HCEC 1CT (cell line): ENCODE measurements at places on chromosomes 7 and 10.

- DNase-seq, result no peak
These were observed 2.0 kb downstream of the ANLN start for GRCh38 chr7:36391436-36392198.

GRCh38 chr10:98365406-98366061 is 49.4 kb downstream of the PYROXD2 start:
- DNase-seq, result no peak

- DNase-seq, result no peak
These were observed 316.4 kb downstream of the DNAJB6 start for GRCh38 chr7:157652954-157653826.

- no peak for DNase-seq
These were observed 85.3 kb upstream of the PPP2R2D start for GRCh38 chr10:131815266-131816156.

DNA sequence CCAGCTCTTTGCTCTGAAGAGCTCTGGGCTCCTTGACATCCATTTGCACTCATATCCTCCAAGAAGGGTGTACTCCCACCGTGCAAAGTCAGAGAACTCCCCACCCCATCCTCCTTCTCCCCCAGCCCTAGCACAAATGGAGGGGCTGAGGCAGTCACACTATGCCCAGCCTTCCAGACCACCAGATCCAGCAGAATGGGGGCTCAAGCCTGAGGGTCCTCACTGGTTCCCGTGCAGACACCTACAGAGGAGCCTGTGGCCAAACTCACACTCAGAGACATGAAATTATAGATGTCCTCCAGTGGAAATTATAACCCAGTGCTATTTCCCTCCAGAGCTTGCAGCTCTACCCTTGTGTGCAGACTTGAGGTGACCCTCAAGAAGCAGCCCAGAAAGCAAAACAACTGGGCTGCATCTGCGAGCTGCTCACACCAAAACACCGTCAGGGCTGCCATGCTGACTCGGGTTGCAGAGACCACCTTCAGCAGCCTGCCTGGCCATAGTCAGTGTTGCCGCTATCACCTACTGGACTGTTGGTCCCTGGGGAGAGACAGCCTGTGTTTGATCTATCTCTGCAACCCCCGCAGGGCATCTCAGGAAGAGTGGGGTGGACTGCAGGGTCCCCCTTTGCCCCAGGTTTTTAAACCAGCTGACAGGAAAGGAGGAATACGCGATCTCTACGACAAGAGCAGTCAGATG is 7.4 kb downstream of the ZNF488 start:
- DNase-seq, result no peak

DNA sequence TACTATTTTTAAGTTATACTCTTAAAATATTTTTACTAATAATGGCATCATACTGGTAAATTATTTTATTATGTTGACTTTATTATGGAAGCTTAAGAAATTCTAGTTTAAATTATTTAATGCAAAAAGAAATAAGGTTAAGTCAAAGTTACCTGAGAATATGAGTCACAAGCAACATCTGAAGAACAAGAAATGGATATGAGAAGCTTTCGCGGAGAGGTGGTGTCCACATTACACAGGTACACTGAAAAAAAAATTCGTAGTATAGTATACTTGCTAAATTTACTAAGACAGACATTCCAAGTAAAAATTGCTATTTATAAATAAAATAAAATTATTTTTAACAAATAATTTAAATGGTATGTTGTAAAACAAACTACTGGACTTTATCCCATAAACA is 143.8 kb downstream of the AVL9 start:
- DNase-seq, result no peak

GRCh38 chr10:57624856-57625592 is 642.7 kb downstream of the IPMK start:
- no peak for DNase-seq

- no peak for DNase-seq
These were observed 61.4 kb downstream of the BICC1 start for GRCh38 chr10:58574058-58574457.

- DNase-seq, result peak; percentile 20
These were observed 53.4 kb upstream of the CYP2C18 start for GRCh38 chr10:94630017-94630688.

DNA sequence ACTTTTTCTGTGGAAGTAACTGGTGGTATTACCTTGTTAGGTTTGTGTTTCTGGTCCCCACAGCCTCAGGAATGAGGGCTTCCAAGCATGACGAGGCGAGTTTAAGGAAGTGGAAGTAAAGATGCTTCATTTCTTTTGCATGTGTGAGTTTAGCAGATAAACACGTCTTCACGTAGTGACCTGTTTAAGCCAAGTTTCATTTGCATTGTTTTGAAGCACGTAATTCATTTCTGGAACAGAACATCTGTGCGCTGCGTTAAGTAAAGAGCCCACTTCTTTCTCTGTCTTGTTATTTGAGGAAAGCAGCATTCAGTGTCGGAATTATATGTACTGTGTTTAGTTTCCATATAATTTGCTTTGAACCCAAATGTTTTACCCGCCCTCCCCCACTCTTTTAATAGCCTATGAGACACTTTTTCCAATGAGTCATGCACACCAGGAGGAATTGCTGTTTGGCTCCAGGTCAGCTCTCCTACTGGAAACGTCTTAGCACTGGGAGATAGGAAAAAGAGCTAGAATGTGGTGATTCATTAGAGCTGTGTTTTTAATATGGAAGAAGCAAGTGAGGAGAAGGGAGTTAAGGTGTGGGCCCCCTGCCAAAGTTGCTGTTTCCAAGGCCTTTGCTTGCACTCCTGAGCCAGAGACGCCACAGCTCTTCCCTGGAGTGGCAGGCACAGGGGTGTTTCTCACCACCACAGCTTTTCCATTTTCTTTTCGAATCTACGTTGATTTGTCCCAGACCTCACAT is 36.7 kb downstream of the BTBD16 start:
- DNase-seq, result peak; percentile 97

DNA sequence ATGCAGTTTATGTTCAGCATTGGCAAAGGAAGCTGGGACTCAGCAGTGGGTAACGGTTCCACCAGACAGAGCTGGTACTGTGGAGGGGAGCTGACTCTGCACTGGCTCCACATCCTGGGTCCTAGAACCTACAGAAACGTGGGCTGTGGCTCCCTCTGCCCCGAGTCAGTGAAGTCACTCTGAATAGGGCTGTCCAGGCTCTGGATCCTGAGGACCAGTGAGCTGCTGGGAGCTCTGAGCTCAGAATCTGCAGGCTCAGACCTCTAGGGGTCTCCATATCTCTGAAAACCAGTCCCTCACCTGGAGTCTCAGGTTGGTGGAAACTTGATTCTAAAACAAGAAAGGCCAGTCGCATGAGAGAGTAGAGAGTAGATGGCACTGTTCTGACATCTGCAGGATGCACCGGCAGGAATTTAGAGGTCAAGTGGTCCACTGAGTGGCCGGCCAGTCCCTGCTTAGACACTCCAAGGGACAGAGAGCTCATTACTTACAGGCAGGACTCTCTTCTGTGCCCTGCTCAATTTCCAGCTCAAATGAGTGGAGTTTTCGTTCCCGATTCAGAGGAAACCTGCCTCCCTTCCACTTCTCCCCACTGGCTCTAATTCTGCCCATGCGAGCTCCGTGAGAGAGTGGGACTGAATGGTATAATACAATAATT is 18.6 kb downstream of the NPFFR1 start:
- DNase-seq, result peak; percentile 11
